Kidney epithelial cell (primary cell): ENCODE measurements at places on chromosomes 3 and 15. TPM values are rescaled to one million over a fixed set of nuclear protein-coding genes. Genes with fewer than 3 reads are reported as not detected.

Gene SLC2A2
- total RNA-seq = not detected in 2 replicates

Gene PLSCR4
- total RNA-seq = 1.7 and 3.6 TPM in 2 replicates

Gene RPUSD2
- 17.6 and 18.1 TPM in 2 replicates for total RNA-seq

Gene SELENOK
- total RNA-seq = 58.4 and 67.5 TPM in 2 replicates

Gene ROBO2
- 1.4 and 3.9 TPM in 2 replicates for total RNA-seq

Gene FBN1
- total RNA-seq = 35.5 and 35.9 TPM in 2 replicates

Gene FSIP1
- total RNA-seq = 0.62 and 0.71 TPM in 2 replicates

Gene ERICH6
- 0.07 TPM in 1 of 2 replicates, not detected in the other for total RNA-seq

Gene VPS18
- 66.0 and 69.4 TPM in 2 replicates for total RNA-seq

Gene KLHL40
- not detected in 2 replicates for total RNA-seq

Gene ALDH1A3
- total RNA-seq = 208 and 210 TPM in 2 replicates

Gene EAF2
- total RNA-seq = 1.1 and 1.5 TPM in 2 replicates

Gene LDHAL6B
- total RNA-seq = not detected in 2 replicates

Gene EIF4E3
- total RNA-seq = 8.7 and 9.1 TPM in 2 replicates

Gene PEX11A
- 4.0 and 4.8 TPM in 2 replicates for total RNA-seq

Gene SSUH2
- not detected in 2 replicates for total RNA-seq

Gene GOLGA6L24
- total RNA-seq = not detected in 2 replicates
